Activated CD4-positive, alpha-beta T cell treated with anti-CD3 and anti-CD28 coated beads for 24 hours (primary cell): ENCODE measurements at places on chromosomes 13 and 19.
A peak's percentile ranks its signal among the peaks of the same experiment; 100 is the strongest.

GRCh38 chr13:105607426-105607825 lies 928.0 kb downstream of the EFNB2 start:
- DNase-seq, result no peak

DNA sequence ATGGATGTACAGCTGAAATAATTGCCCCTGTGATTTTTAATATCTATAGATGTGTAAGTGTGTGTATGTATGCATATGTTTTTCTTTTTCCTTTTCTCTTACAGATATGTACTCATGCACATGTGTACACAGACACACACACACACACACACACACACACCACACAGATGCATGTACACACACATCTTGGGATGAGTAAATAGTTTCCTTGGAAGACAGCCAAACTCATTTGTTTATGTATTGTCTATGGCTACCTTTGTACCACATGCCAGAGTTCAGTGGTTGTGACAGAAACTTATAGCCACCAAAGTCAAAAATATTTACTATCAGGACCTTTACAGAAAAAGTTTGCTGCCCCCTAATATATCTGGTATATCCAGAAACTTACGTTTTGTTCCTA lies 192.6 kb downstream of the MAB21L1 start:
- DNase-seq, result no peak

DNA sequence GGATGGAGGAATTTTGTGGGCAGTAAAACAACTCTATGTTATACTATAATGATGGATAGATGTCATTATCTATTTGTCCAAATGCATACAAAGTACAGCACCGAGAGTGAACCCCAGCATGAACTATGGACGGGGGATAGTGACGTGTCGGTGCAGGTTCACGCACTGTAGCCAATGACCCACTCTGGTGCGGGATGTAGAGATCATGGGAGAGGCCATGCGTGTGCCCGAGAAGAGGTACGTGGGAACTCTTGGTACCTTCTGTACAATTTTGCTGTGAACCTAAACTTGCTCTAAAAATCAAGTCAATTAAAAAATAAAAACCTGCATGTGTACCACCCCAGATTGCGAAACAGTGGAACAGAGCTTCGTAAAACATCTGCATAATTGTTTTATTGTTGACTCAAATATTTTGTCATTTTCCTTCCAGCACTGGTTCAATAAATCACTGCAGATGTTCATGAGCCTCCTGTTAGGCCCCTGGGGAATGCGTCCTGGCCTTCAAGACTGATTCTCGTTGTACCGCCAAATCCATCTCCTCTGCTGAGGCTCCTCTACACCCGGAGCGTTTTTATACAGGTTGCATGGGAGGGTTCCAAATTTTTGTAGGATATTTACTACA lies 30.9 kb downstream of the COL4A1 start:
- DNase-seq, result no peak

- DNase-seq, result no peak
Observed at GRCh38 chr13:49569993-49570689, 15.2 kb downstream of the RCBTB1 start.

- DNase-seq, result no peak
Observed at GRCh38 chr19:3565139-3565538, 7.6 kb upstream of the HMG20B start.

DNA sequence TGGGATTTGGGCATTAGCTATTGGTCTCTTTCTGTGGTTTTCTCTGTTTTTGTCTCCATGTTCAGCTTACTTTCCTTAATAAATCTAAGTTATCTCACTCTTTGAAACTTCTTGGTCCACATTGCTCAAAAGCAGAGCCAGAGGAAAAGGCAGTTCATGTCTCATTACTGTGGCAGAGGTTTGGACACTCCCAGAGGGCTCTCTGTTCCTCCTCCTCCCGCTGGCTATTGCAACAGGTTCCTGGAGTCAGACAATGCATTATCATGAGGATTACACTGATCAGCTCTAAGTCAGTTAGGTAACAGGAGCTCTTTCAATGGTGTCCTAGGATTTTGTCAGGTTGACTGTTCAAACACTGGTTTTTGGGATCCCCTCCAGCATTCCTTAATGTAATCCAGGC lies 298.8 kb downstream of the NDFIP2 start:
- DNase-seq, result no peak

GRCh38 chr19:46946611-46947238 lies 72.9 kb upstream of the NPAS1 start:
- no peak for DNase-seq

DNA sequence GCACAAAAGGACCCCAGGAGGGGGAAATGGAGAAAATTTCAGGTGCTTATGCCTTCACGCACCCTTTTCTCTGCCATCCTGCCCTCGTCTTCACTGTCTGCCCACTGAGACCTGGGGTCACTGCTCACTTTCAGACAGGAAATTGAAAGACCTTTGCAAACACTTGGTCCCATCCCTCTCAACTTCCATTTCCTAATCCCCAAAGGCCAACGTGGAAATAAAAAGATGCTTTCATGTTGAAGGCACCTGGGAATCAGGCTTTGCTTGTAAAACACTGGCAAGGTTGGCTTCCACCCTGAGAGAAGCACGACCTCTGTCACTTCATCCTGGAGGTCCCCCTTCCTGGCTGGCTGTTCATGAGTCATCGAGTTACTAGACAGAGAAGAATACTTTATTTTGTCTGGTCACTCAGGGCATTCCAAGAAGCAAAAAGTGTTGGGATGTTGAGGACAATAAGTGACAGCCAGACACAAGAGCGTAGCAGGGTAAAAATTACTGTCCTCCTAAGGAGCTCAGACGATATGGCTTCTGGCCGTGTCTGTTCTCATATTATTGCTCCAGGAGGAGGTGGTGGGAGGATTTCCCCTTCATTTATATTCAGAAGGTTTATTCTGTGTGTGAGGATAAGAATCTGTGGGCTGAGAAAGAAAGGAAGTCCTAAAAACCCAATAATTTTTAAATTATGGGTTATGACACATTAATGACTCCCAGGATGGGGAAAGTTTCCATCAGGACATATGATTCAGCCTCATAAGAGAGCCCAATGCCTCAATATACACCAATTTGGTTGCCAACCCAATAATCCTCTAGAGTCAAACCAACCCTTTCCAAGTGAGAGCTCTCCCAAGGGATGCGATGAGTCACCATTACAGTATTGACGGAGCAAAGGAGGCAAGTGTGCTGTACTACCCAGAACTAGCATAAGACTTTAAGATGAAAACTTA lies 409.0 kb downstream of the COG6 start:
- DNase-seq, result no peak

- no peak for DNase-seq
Observed at GRCh38 chr13:108425056-108425455, 155.5 kb downstream of the TNFSF13B start.

- no peak for DNase-seq
Observed at GRCh38 chr19:45601115-45601514, 897 bp downstream of the GPR4 start.

- no peak for DNase-seq
Observed at GRCh38 chr13:79227418-79227817, 178.6 kb downstream of the RBM26 start.

- peak; percentile 1 for DNase-seq
Observed at GRCh38 chr13:21849323-21849722, 178.4 kb downstream of the FGF9 start.
